Stimulated activated CD4-positive, alpha-beta T cell treated with anti-CD3 and anti-CD28 coated beads, Interleukin-1b, Interleukin-23, amount 100 ng/mL, for 4 hours (primary cell): ENCODE measurements at places on chromosomes 5 and 9.

- no peak for DNase-seq
Measured at GRCh38 chr5:151718153-151718552, 31.4 kb upstream of the SPARC start.

- no peak for DNase-seq
Measured at GRCh38 chr5:142845402-142845921, 75.3 kb downstream of the ARHGAP26 start.

- no peak for DNase-seq
Measured at GRCh38 chr5:96703995-96704394, 41.8 kb downstream of the CAST start.

DNA sequence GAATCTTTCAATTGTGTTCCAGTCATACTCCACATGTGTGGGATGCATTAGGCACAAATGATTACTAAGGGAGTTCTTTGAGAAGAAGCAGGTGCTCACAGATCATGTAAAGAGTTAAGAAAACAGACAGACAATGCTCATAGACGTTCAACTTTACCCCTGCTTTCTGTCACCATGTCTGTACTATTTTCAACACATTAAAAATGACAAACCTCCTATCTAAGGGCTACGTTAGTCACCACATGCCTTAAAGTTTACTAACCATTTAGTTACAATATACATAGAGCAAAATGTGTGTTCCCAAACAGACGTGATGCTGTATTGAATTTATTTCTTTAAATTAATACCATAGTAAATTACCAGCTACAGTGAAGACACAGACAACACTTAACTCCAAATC, 435.9 kb downstream of the HCN1 start:
- no peak for DNase-seq

GRCh38 chr9:134570151-134570621, 71.4 kb upstream of the COL5A1 start:
- no peak for DNase-seq

- no peak for DNase-seq
Measured at GRCh38 chr9:121169094-121169601, 32.5 kb downstream of the RAB14 start.

GRCh38 chr9:135580664-135581380, 19.3 kb downstream of the PAEP start:
- DNase-seq: no peak

GRCh38 chr9:109865521-109865920, 85.5 kb downstream of the PALM2AKAP2 start:
- DNase-seq: no peak

DNA sequence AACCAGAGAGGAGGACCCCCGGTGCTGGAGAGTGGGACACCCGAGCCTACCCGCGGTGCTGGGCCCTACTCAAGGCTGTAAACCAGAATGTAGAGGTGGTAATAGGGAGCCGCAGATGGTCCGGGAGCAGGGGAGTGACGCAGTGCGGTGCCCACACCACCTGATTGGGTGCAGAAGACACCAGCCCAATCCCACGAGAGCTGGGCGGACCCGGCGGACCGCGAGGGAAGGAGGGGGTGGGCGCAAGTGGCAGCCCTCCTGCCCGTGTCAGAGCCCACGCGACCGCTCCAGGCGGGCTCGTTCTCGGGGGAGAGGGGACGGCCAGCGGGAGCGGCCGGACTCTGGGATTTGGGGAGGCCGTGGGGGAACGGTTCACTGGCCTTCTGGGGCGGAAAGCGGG, 71.2 kb downstream of the C9orf50 start:
- no peak for DNase-seq

GRCh38 chr5:72388646-72389045, 68.5 kb downstream of the PTCD2 start:
- no peak for DNase-seq

- no peak for DNase-seq
Measured at GRCh38 chr5:139393497-139394122, 1.3 kb downstream of the PROB1 start.

DNA sequence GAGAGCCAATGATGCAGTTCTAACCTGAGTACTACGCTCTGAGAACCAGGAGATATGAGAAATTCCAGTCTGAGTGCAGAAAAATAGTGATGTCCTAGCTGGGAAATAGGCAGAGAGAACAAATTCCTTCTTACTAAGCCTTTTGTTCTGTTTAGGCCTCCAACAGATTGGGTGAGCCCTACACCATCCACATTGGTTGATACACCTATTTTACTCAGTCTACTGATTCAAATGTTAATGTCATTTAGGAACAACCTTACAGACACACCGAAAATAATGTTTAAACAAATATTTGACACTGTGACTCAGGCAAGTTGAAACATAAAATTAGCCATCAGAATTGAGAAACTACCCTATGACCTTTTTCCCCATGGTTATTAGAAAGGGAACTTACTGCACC, 333.9 kb upstream of the IZUMO3 start:
- no peak for DNase-seq

- no peak for DNase-seq
Measured at GRCh38 chr5:32572778-32573480, 12.4 kb upstream of the SUB1 start.

GRCh38 chr9:5579881-5580280, 49.0 kb upstream of the RIC1 start:
- no peak for DNase-seq

- peak; percentile 19 for DNase-seq
Measured at GRCh38 chr5:176578391-176578808, 29.3 kb downstream of the CDHR2 start.

DNA sequence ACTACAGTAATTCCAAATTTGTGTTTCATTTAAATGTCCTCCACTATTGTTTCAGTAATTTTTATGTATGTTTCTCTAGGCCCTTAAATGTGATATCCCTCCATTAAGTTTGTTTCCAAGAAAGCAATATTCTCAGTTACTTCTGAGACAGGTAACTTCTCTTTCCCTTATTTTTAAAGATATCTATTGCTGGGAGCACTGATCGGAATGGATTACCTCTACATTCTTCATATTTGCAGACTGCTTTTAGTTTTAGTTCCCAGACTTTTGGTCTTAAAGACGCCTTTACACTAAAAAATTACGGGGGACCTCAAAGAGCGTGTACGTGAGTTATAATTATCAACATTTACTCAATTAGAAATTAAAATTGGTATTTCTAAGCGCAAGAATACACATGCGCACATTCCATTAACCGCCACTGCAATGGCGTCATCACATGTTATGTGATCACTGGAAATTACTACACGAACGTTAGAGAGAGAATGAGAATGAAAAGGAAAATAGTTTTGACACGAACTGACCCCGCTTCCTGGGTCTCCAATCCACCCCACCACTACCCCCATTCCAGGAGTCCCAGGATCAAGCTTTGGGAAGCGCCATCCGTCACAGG, 519 bp upstream of the RAD50 start:
- no peak for DNase-seq

GRCh38 chr5:113067635-113068344, 91.2 kb downstream of the DCP2 start:
- DNase-seq: no peak

DNA sequence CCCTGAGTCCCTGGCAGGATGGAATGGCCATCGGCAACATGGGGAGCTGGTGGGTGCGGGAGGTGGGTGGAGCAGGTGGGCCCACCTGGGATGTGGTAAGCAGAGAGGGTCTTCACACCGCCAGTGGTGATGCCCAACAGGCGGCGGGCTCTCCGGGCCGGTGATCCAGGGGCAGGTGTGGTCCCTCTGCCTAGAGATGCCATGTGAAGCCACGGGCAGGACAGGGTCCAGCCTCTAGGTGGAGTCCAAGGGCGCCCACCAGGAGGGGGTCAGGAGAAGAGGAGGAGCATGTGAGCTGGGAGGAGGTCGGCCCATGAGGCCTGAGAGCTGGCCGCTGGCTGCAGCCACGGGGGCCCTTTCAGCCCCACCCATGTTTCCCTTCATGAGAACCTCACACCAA, 221.1 kb downstream of the FANCC start:
- no peak for DNase-seq

- DNase-seq: no peak
Measured at GRCh38 chr5:9429691-9430215, 116.1 kb downstream of the SEMA5A start.

DNA sequence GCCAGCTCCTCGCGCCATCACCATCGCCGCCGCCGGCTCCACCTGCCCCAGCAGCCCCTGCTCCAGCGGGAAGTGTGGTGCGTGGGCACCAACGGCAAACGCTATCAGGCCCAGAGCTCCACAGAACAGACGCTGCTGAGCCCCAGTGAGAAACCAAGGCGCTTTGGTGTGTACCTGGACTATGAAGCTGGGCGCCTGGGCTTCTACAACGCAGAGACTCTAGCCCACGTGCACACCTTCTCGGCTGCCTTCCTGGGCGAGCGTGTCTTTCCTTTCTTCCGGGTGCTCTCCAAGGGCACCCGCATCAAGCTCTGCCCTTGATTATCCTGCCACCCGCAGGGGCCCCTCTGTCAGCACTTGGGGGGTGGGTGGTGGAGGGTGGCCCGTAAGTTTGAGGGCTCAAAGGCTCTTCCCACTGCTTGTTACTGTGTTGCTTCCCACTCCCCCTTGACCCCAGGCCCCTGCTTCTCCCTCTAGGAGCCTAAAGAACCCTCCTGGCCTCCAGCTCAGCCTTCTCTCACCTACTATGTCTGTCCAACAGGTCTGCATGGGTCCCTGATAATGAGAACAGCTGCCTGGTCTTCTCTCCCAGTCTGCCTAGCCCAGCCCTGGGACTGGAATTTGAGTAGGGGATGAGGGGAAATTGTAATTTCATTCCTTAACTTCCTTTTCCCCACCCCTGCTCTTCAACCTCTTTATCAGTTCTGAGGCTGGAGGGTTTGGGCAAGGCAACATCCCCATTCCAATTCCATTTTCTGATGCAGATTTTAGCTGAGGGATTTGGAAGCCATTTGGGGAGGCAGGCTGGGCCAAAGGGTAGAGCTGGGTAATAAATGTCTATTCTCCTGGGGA, 9.0 kb downstream of the RACK1 start:
- no peak for DNase-seq

GRCh38 chr9:137556069-137556838, 4.6 kb downstream of the MRPL41 start:
- no peak for DNase-seq

- no peak for DNase-seq
Measured at GRCh38 chr9:88312045-88312444, 76.2 kb upstream of the SPIN1 start.
